ENCODE measurements at places on chromosomes 1 and 21.

DNA sequence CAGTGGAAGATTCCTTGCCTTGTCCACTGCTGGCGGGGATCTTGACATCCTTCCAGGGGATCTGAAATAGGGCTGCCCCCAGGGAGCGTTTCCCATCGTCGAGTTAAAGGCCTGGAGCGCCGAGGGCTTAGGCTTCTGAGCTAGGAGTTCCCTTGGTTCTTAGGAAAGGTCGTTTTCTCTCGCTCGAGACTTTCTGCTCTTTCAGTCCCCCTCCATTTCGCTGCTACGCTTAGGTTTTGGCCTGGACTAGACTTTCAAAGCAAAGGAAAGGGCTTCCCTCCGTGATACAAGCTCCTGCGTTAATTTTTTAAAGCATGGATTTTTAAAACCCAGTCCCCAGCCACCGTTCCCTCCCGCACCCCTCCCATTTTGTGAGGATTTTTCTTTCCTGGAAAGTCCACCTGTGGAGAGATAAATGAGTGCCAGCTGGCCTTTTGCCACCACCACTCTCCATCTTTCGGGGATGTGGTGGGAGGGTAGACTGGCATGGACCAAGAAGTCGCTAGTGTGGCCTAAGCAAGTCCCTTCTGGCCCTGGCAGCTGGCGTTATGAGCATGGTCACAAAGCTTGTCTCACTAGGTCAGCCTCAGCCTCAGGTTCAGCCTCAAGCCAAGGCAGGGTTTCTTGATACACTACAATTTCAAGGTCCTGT lies 9.2 kb downstream of the NR5A2 start:
- DNase-seq, result no peak

DNA sequence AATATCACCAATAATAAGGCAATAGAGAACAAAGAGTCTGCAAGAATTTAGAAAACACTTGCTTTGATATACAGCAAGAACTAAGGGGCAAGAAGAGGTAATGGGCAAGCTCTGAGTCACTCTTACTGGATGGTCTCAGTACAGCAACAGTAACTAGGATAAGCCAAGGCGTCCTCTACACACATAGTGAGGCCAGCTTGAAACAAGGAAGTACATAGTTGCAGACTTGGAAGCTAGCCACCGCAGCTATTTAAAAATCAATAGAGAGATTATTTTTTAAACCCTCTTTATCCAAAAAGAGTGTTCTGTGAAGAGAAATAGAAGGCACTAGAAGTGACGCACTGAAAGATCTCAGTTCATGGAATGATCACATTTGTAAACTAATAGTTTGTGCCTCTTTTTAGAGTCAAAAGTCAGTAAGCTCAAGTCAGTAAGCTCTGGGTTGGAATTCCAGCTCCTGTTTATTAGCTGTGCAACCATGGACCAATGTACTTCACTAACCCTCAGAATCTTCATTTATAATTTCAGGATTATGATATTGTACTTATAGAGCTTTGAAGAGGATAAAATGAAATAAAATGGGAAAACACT lies 118.6 kb downstream of the AKT3 start:
- DNase-seq, result no peak

DNA sequence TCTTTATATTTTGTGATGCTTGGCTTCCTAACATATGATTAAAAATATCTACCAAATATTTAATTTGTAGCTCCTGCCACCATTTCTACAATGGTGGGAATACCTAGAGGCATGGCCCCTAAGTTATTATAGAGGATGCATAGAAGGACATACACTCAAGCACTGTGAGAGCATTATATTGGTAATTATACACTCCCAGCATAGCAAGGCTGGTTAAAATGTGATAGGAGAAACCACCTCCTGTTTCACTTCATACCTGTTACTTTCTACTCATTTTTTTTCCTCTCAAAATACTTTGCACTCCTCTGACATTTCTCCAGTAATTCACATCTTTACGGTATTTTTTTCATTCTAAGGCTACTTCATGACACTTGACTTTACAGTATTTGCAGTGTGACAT lies 92.9 kb downstream of the HS2ST1 start:
- no peak for DNase-seq

DNA sequence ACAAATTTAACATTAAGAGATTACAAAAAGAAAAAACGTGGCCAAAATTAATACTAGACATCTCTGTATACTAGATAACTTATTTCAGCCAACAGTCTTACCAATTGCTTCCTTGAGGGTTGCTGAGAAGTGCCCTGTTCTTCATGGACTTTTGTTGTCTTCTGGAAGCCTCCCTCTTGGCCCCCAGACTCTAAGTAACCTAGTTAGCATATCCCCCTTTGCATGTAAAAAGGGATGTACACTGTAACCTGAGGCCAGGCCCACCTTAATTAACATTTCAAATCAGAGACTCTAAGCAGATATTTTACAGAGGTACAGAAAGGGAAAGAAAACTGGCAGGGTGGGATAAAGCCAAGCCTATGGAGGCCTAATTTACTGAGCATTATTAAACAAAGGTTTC lies 1047.3 kb downstream of the ADGRL2 start:
- DNase-seq, result no peak

DNA sequence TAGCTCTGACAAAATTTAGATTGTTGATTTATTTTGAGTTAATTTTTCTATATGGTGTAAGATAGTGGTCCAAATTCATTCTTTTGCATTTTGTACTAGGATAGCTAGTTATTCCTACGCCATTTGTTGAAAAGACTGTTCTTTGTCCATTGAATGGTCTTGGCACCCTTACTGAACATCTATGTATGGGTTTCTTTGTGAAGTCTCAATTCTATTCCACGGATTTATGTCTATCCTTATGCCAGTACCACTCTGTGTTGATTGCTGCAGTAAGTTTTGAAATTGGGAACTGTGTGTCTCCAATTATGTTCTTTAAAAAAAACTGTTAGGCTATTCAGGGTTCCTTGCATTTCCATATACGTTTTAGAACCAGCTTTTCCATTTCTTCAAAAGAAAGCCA lies 145.7 kb downstream of the ZNF644 start:
- DNase-seq, result no peak

GRCh38 chr21:27060190-27060589 lies 93.3 kb upstream of the ADAMTS5 start:
- DNase-seq, result no peak

GRCh38 chr1:2629627-2630497 lies 3.0 kb downstream of the MMEL1 start:
- DNase-seq, result no peak

DNA sequence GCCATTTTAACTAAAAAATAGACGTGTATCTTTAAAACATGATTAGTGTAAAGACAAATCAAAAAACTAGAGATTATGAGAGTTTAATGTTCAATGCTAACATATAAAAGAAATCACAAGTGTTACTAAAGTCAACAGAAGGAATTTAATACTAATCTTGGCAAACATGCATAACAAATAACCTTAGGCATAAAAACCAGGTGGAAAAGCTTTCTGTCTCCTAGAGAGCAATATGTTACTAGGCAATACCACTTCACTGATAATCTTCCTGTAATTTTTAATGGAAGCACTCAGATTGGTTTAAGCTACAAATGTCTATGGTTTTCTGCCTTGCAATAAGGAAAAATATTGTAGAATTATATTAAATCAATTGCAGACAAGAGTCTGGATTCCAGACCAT lies 121.9 kb downstream of the NME7 start:
- no peak for DNase-seq

- DNase-seq, result no peak
Observed at GRCh38 chr1:155166471-155167165, 6.5 kb downstream of the KRTCAP2 start.

GRCh38 chr1:113123737-113124136 lies 50.7 kb downstream of the LRIG2 start:
- no peak for DNase-seq
